ENCODE measurements at places on chromosomes 4 and X.

GRCh38 chr4:15238720-15239119 lies 189.1 kb upstream of the C1QTNF7 start:
- peak; percentile 43 for DNase-seq

GRCh38 chr4:24265989-24266388 lies 318.4 kb downstream of the DHX15 start:
- DNase-seq = no peak

DNA sequence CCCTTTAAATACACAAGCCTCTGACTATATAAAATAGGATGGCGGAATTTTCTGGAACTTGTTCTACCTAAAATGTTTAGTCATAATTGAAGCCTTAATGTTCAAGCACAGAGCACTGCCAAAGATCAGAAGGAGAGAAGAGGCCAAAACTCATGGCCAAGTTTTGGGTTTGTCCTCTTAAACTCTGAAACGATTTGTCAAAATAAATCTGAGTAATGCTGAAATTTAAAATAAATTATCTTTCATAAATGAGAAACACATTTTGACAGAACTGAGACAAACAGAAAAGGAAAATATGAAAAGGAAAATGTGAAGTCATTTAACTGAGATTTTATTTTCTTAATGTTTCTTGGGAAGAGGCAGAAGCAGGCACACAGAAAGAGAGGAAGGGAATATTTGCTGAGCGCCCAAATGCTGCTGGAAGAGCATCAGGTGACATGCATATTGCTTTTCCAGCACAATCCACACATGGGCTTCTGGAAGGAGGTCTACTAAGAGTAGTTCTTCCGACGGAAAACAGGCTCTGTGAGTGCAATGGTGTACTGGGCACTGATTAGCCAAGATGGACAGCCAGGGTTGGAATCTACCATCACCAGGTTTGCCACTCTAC lies 47.4 kb upstream of the ZNF518B start:
- no peak for DNase-seq

- peak; percentile 77 for DNase-seq
Observed at GRCh38 chr4:139014371-139015268, 961 bp upstream of the NOCT start.

DNA sequence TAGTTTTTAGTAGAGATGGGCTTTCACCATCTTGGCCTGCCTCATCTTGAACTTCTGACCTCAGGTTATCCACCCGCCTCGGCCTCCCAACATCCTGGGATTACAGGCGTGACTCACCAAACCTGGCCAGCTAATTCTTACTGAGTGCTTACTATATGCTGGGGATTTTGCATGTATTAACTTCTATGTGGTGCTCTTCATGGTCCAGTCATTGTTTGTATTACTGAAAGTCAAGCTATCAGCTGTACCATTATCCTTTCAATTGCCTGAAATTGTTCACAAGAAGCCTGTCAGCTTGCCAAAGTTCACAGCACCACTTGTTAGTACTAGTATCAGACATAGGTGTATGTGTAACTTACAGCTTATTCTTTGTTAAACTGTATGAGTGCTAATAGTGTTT lies 1272.1 kb downstream of the ARAP2 start:
- DNase-seq = no peak

DNA sequence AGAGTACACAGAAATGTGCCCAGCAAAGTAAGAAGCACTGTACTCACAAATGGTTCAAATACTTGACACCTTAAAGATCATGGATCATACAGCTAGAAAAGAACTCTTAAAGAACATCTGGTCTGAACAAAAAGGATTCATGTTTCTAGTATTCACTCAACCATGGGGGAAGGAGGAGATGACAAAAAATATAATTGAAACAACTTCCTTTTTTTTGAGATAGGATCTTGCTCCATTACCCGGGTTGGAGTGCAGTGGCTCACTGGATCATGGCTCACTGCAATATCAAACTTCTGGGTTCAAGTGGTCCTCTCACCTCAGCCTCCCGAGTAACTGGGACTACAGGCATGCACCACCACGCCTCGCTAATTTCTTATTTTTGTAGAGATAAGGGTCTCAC lies 6.0 kb downstream of the DHX15 start:
- no peak for DNase-seq

DNA sequence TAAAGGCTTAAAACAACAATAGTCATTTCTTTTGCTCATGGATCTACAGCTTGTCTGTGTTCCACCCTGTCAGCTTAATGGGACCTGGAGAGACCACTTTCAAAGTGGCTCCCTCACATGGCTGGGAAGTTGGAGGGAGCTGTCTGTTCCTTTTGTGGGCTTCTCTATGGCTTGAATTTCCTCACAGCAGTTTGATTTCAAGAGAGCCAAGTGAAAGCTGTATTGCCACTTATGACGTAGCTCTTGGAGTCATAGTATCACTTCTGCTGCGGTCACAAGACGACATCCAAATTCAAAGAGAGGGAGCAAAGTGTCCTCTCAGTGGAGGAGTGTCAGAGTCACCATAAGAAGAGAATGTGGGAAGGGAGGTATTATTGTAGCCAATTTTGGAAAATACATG lies 22.7 kb upstream of the ACSL1 start:
- DNase-seq = no peak

GRCh38 chr4:161573836-161574235 lies 590.0 kb downstream of the FSTL5 start:
- no peak for DNase-seq

DNA sequence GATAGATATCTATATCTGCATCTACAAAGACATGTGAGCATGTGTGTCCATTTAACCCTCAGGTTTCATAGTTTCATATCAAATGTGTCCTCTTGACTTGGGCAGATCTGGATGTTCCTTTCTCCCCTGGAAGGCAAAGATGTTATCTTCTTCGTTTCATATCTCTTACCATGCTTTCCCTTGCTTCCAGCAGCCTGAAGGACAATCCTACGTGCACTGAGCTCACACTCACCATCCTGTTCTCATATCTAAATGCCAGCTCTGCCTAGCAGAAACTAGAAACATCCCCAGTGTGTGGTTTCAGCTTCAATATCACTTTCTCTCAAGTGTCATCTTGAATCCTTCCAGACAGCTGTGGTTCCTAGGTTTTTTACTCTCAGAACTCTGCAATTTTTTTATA lies 66.2 kb downstream of the ZAR1 start:
- DNase-seq = no peak

- no peak for DNase-seq
Observed at GRCh38 chrX:132270699-132271098, 51.5 kb upstream of the RAP2C start.

GRCh38 chrX:103791228-103791627 lies 14.6 kb downstream of the PLP1 start:
- no peak for DNase-seq

DNA sequence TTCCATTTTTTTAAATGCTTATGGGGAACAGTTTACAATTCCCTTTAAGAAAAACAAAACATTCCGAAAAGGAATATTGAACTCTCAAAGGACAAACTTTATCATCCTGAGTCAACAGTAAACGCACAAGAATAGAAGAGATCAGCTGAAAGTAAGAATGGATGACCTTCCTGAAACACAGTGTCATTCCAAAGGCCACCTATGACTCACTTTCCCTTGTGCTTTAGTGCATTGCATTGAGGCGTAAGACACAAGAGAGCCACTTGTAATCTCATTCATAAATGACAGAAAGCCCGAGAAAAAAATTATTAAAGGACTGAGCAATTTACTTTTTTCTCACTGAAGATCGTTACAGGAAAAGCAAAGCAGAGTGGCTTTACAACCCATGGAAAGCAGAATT lies 1062.4 kb upstream of the DIAPH2 start:
- no peak for DNase-seq

DNA sequence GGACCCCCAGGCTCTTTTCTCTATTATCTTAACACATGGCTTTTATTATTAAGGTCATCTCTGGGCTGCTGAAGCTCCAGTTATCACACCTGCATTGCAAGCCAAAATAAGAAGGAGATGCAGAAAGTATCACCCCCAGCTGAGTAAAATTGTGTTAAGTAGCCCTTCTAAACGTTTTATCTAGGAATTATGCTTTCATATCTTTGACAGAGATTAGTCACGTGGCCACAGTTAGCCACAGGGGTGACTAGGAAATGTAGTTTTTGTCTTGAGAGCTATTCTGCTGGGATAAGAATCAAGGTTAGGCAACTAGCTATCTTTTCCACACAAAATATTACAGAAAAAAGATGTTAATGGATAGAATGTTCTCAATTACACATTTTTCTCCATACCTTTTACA lies 102.1 kb downstream of the ANXA3 start:
- DNase-seq = peak; percentile 25

DNA sequence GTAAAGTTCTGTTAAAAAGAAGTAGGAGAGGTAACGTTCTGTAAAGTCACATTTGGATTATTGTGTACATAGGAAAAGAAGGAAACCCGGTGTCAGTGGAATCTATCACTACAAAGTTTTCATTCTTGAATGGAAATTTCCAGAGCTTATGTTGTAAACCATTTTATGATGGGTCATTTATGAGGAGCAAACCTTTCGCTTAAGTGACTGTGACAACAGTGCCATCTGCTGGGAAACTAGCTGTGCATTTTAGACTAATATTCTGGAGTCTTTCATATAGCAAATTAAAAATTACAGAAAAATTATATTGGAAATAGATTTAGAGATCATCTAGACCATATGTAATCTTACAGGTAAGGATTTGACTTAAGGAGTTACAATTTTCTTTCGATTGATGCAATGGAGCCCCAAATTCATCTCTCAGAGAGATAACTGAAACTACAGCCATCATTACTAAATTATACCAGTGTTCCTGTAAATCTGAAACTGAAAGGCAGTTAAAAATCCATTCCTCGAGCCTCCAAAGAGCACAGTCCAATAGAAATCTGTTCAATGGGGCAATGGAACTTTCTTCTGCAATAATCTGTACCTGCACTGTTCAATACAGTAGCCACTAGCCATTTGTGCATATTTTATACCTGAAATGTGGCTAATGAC lies 26.9 kb downstream of the ASB9 start:
- peak; percentile 53 for DNase-seq

Data from HT-29 (cell line).